ENCODE measurements at places on chromosomes 2 and 18. TPM values are rescaled to one million over a fixed set of nuclear protein-coding genes. Genes with fewer than 3 reads are reported as not detected.

The PIEZO2 gene
- total RNA-seq, result 4.0 TPM

The C2orf80 gene
- not detected for total RNA-seq

The KCNJ13 gene
- total RNA-seq, result not detected

The HTR2B gene
- total RNA-seq, result 0.27 TPM

The TXNDC2 gene
- not detected for total RNA-seq

The FARSB gene
- total RNA-seq, result 34.6 TPM

The SLC9A4 gene
- total RNA-seq, result not detected

GRCh38 chr2:181371782-181372645, 85.2 kb upstream of the ITGA4 start:
- DNase-seq, result no peak

DNA sequence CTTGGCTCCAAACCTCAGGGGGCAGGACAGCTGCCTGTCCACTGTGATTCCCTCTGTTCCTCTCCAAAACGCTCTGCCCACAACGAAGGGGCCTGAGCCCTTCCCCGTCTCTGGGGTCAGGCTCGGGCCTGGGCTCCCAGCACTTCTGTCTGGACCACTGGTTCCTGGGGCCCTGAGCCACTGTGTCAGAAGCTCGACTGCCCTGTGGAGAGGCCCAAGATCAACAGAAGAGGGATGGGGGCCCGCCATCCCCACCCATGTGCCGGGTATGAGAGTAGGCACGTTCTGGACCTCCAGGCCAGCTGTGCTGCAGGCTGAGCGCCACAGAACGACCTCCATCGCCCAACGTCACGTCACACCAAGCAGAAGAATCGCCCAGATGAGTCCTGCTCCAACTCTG, 119.9 kb upstream of the HS6ST1 start:
- peak; percentile 3 for DNase-seq

DNA sequence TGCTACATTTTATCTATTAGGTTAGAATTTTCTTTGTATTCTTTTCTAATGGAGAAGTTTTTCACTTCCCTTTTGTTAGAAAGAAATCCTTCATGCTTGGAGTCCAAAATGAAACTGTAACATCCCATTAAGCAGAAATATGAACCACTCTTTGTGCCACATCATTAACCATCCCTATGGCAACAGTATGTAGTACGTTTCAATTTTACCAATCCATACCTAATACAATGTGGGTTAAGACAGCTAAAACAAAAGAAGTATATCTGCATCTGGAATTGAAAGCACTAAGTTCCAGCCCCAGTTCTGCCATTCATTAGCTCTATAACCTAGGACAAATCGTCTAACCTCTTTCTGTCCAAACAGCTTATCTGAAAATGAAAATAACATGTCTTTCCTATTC, 409.2 kb upstream of the SPHKAP start:
- DNase-seq, result no peak

- DNase-seq, result no peak
These were observed 40.0 kb downstream of the FAM228A start for GRCh38 chr2:24214880-24215279.

DNA sequence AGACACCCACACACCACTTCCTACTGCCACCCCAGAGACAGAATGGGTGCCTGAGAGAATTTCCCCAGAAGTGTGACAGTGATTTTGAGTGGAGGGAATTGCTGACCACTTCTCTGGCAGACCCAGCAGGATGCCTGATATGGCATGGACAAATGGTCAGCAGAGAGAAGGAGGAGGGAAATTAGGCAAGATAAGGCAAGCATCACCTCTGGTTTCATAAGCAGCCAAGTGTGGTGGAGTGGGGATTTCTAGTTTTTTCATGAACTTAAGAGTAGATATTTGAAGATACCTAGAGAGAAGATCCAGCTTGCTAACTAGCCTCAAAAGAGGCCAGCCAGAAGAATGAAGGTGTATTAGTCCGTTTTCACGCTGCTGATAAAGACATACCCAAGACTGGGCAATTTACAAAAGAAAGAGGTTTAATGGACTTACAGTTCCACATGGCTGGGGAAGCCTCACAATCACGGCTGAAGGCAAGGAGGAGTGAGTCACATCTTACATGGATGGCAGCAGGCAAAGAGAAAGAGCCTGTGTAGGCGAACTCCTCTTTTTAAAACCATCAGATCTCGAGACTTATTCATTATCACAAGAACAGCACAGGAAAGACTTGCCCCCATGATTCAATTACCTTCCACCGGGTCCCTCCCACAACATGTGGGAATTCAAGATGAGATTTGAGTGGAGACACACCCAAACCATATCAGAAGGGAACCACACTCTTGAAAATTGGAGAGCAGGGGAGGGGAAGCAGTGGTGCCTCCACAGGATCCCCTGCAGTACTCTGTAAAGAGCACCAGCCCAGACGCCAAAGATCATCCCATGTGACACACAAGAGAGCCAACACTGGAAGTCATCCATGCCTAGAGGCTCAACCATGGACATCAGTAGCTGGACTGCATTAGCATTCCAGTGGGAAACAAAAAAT, 64.2 kb downstream of the RBM43 start:
- DNase-seq, result no peak

DNA sequence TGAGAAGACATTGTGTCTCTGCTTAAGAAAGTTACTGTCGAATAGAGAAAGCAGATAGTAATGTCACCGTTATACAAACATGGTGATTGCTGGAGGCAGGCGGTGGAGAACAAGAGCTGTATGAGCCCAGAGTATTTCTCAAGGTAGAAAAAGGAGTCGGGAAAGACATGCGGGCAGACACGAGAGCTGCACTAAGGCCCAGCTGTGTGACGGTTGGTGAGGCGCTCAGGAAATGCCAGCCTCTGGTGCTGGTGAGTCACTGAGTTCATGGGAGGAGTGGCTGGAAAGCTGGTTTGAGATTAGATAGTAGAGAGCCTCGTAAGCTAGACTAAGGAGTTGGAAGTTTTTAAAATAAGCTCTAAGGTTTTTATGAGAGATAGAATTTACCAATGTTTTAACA, 390.9 kb upstream of the TRIB2 start:
- no peak for DNase-seq

- DNase-seq, result no peak
These were observed 1103.9 kb upstream of the KLHL29 start for GRCh38 chr2:22281033-22281432.

DNA sequence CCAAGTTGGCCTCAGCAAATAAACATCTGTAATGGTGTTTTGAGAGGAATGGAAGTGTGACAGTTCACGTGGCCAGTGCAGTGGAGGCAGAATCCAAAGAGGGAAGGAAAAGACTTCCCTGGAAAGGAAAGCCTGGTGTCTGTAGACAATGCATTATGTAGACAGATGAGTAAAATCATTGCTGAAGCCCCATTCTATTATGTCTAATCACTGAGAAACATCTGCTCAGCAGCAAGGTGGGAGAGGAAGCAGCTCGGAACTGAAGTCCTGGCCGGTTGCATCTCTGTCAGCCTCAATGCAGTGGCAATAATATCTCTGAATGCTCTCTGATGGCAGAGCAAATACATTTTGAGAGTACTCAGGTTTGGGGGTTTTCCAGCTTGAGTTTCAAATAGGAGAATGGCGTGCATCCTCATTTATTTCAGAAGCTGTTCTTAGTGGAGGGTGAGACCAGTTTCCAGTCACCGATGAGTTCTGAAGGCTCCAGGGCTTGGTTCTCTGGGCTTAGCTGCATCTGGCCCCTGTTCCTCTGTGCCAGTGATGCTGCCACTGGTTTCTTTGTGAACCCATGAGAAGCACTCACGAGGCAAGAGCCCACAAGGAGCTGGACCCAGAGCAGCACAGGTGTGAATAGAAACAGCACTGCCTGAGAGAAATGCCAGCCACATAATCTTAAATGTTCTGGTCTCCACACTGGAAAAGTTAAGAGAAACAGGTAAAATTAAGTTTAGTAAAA, 63.3 kb downstream of the RPIA start:
- DNase-seq, result no peak

- DNase-seq, result no peak
These were observed 72.8 kb downstream of the PHLPP1 start for GRCh38 chr18:62788111-62788510.

GRCh38 chr2:158034198-158034866, 67.3 kb upstream of the UPP2 start:
- peak; percentile 68 for DNase-seq

DNA sequence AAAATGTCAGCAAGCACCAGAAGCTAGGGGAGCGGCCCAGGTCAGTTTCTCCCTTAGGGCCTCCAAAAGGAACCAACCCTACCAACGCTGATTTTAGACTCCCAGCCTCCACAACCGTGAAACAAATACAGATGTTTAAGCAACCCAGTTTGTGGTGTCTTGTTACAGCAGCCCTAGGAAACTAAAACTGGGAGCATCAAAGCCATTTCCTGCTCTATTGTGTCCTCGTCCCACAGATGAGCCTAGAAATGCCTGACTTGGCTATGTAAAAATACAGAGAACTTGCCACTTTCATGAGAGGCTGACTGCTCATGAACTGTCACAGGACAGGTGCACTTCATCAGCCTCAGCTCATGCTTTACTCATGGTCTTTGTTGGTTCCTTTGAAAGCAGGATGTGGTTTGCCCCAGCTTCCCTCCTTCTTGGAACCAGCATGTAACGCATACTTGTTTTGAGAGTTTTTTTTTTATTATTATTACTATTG, 97.6 kb upstream of the SLC39A10 start:
- DNase-seq, result peak; percentile 46

- no peak for DNase-seq
These were observed 18.3 kb upstream of the ENOSF1 start for GRCh38 chr18:730692-731091.

DNA sequence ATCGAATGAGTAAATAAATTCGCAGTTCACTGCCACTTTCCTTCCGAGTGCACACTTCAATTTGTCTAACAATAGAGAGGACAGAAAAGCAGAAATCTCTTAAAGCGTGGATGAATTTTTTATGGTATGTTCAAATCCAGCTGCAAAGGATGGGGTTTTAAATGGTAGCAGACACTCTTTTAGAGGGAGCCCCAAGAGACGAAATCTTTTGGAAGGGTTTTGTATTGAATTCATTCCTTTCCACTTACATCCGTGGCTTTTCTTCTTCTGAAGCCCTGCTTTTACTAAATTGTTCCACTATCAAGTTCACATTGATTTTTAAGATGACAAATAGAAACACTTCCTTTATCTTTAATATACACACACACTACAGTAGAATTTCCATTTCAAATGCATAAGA, 680.7 kb downstream of the NR4A2 start:
- DNase-seq, result no peak

GRCh38 chr2:67945940-67946339, 116.9 kb downstream of the C1D start:
- no peak for DNase-seq

GRCh38 chr18:67363694-67364093, 152.8 kb downstream of the DSEL start:
- no peak for DNase-seq

- DNase-seq, result peak; percentile 67
These were observed 54.4 kb downstream of the EPHA4 start for GRCh38 chr2:221517696-221518151.

DNA sequence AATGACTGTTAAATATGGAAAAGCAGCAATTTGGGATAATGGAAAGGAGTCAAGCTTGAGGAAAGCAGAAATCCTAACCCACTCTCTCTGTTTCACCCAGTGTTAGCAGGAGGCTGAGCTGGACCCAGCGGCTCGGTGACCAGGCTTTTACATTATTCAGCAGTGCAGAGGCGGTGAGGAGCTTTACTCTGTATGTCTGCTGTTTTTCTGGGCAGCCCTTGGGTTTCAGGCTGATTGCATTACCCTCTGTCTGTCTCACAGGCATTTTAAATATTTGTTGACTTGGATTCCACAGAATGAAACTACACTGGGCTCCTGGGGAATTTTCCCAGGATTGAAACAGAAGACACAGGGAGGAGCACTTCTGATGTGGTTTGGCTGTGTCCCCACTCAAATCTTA, 368.0 kb downstream of the GALR1 start:
- no peak for DNase-seq

Measured in colonic mucosa (tissue), 4 donors.